ENCODE measurements at places on chromosomes 12 and 14. TPM values are rescaled to one million over a fixed set of nuclear protein-coding genes. Genes with fewer than 3 reads are reported as not detected.

KRT74 gene
- 0.12 TPM for total RNA-seq

FGF6 gene
- not detected for total RNA-seq

RNU4-1 gene
- total RNA-seq = 2,627 TPM

CPNE6 gene
- total RNA-seq = 0.14 TPM

TPH2 gene
- not detected for total RNA-seq

KRT3 gene
- total RNA-seq = not detected

B4GALNT3 gene
- total RNA-seq = 3.7 TPM

EFS gene
- total RNA-seq = 0.19 TPM

INHBC gene
- total RNA-seq = not detected

PPP1R36 gene
- 0.16 TPM for total RNA-seq

NOP9 gene
- total RNA-seq = 34.0 TPM

C1R gene
- total RNA-seq = 6.4 TPM

ACOT6 gene
- not detected for total RNA-seq

ZFHX2 gene
- total RNA-seq = 3.7 TPM

SYT1 gene
- not detected for total RNA-seq

SMIM41 gene
- not detected for total RNA-seq

SLC5A8 gene
- total RNA-seq = not detected

FOXA1 gene
- 0.17 TPM for total RNA-seq

RAB3IP gene
- total RNA-seq = 37.8 TPM

TGFB3 gene
- total RNA-seq = 9.3 TPM

NANOG gene
- not detected for total RNA-seq

DPY19L2 gene
- total RNA-seq = 1.9 TPM

POLR3B gene
- 9.6 TPM for total RNA-seq

ZNF385A gene
- total RNA-seq = 1.3 TPM

SERPINA5 gene
- not detected for total RNA-seq

KRT83 gene
- not detected for total RNA-seq

PXN gene
- total RNA-seq = 80.5 TPM

STAC3 gene
- 4.2 TPM for total RNA-seq

L2HGDH gene
- total RNA-seq = 11.2 TPM

CSRNP2 gene
- 30.6 TPM for total RNA-seq

B4GALNT1 gene
- 2.5 TPM for total RNA-seq

FAM181A gene
- not detected for total RNA-seq

CFAP251 gene
- 0.70 TPM for total RNA-seq

PPP4R4 gene
- 9.5 TPM for total RNA-seq

GPR132 gene
- 38.2 TPM for total RNA-seq

CFAP54 gene
- 0.24 TPM for total RNA-seq

NFATC4 gene
- total RNA-seq = 2.6 TPM

RPS6KA5 gene
- 30.3 TPM for total RNA-seq

GZMB gene
- 2,852 TPM for total RNA-seq

IRAK3 gene
- total RNA-seq = 1.3 TPM

GPR84 gene
- 16.0 TPM for total RNA-seq

PPM1H gene
- not detected for total RNA-seq

FAM90A1 gene
- 0.67 TPM for total RNA-seq

ACADS gene
- 20.0 TPM for total RNA-seq

COL2A1 gene
- not detected for total RNA-seq

NAV3 gene
- total RNA-seq = not detected

PAWR gene
- 4.4 TPM for total RNA-seq

CCDC177 gene
- total RNA-seq = not detected

GRIP1 gene
- total RNA-seq = 2.3 TPM

IL23A gene
- 138 TPM for total RNA-seq

CFL2 gene
- 12.5 TPM for total RNA-seq

SGPP1 gene
- total RNA-seq = 13.1 TPM

SOCS4 gene
- total RNA-seq = 27.0 TPM

YARS2 gene
- total RNA-seq = 14.5 TPM

HOXC9 gene
- total RNA-seq = not detected

POLE2 gene
- 24.5 TPM for total RNA-seq

GALNT8 gene
- 1.5 TPM for total RNA-seq
